Stimulated activated CD4-positive, alpha-beta T cell treated with anti-CD3 and anti-CD28 coated beads, Interleukin-1b, Interleukin-23, amount 100 ng/mL, for 48 hours (primary cell): ENCODE measurements at places on chromosomes 12 and 14.

DNA sequence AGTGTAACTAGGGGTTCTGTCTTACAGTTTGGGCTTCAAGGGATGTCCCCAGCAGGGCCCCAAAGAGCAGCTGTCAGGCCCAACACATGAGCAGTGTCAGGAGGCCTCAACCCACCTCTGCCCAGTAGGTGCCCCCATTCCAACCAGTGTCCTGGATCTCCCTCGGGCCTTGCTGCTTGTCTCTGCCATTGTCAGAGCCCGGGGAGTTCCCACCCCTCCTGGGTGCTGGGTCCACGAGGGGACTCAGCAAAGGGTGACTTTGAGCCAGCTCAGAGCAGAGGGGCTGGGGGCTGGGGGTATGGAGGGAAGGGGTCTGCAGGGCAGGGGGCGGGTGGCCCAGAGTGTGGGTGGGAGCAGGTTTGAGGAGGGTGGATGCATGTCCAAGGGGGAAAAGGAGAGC lies 18.0 kb upstream of the BEGAIN start:
- no peak for DNase-seq

- DNase-seq, result no peak
Observed at GRCh38 chr12:63934936-63935335, 90.4 kb downstream of the SRGAP1 start.

- DNase-seq, result no peak
Observed at GRCh38 chr14:58947814-58948445, 240.5 kb upstream of the DAAM1 start.

GRCh38 chr12:110635055-110635454 lies 21.1 kb downstream of the TCTN1 start:
- no peak for DNase-seq

- DNase-seq, result no peak
Observed at GRCh38 chr12:26465419-26466097, 270.2 kb downstream of the SSPN start.

DNA sequence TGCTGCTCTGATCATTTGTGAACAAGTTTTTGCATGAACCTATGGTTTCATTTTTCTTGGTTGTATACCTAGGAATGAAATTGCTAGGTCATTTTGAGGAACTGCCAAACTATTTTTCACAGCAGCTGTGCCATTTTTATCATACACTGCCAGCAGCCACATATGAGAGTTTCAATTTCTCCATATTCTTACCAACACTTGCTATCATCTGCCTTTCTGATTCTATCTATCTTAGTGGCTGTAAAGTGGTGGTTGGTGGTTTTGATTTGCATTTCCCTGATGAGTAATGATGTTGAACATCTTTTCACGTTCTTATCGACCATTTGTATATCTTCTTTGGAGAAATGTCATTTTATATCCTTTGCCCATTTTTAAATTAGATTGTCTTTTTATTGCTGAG lies 146.1 kb downstream of the C12orf75 start:
- DNase-seq, result no peak

DNA sequence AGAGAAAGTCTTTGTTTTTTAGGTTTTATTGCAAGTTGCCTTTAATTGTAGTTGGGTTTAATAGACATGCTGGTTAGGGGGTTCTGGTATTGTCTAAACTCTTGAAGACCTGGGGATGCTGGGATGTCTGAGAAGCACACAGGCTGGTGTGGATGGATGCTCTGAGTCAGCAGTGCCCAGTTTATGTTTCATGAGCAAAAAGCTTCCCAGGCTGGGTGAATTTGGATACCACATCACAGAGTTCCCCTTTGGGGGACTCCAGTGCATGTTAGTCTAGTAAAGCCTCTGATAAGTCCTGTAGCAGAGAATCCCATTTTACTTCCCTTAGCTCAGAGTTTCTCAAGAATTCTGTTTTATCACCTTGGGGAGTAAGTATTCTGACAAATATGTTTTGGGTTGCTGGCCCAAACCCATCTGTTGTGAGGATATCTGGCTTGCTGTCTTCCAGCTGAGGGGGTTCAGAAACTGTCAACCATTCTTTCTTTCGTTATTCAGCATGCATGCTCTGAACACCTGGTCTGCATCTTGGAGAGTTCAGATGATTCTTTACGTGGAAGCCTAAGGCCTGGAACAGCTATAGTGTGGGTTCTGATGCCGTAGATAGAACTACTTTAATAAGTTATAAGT lies 509.1 kb downstream of the VRK1 start:
- peak; percentile 15 for DNase-seq

DNA sequence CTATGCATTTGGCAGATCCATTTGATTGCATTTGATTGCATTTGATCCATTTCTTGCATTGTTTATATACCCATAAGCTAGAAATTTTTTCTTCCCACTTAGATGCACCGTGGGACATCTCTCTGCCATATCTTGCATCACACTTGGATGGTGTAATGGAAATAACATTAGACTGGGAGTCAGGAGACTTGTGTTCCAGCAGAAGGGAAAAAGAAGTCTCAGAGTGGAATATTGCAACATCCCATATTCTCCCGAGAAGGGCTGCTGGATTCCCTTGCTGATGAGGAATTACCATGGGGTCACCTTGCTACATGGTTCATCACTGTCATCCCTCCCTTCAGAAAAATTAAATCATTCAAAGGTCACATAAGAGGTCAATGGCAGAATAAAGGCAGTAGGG lies 78.1 kb downstream of the KSR2 start:
- no peak for DNase-seq

DNA sequence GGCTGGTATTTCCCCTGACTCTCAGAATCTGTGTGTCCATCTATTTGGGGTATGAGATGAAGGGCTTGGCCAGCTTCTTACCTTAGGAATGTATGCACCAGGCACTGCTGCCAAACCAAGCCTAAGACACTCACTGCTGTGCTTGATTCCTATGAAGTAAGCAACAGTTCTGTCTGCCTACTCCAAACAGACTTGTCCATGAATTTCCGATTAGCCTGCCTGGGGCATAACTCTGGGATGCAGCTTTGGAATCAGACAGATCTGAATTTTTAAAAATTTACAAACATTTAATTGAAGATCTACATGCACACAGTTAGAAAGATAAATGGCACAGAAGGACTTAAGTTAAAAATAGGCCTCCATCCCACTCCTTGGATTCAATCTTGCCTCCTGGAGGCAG lies 59.5 kb upstream of the JDP2 start:
- no peak for DNase-seq
